ENCODE measurements at places on chromosomes 16 and 17.

- DNase-seq: no peak
Measured at GRCh38 chr17:2816688-2817087, 20.4 kb downstream of the RAP1GAP2 start.

DNA sequence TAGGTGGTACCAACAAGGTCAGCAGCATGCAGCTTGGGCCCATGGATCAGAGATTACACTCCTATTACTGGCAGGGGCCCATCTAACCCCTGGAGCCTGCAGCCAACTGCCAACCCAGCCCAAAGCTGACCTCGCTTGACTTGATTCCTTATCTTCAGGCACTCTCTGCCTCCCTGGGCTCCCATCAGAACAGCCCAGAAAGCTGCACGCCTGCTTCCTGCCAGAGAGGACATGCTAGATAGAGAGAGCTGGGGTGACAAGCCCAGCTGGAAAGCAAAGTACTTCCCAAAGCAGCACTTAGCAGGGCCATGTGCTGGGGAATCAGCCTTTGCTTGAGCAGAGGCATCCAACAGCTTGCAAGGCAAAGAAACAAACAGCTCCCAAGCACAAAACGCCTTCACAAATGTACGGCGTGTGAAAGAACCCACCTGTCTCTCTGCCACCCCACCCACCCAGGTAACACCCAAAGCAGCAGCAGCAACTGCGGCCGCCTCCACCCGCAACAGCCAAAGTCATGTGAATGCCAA, 74.2 kb upstream of the NLK start:
- DNase-seq: no peak

DNA sequence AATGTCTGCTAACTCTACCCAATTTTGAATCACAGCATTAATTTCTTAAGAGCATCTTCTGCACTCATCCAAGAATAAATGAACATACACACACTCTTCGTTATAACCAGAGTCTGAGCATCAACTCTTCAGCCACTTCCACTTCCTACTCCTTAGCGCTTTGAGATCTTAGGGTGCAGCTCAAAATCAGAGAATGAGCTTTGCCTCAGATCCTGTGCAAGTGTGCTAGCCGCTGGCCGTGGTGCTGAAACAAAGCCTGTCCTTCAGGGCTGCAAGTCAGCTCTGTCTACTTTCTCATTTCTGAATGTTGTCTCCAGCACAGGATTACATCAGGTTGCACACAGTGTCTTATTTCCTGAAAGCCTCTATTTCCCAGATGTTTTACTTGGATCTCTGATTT, 165.4 kb downstream of the AIPL1 start:
- no peak for DNase-seq

DNA sequence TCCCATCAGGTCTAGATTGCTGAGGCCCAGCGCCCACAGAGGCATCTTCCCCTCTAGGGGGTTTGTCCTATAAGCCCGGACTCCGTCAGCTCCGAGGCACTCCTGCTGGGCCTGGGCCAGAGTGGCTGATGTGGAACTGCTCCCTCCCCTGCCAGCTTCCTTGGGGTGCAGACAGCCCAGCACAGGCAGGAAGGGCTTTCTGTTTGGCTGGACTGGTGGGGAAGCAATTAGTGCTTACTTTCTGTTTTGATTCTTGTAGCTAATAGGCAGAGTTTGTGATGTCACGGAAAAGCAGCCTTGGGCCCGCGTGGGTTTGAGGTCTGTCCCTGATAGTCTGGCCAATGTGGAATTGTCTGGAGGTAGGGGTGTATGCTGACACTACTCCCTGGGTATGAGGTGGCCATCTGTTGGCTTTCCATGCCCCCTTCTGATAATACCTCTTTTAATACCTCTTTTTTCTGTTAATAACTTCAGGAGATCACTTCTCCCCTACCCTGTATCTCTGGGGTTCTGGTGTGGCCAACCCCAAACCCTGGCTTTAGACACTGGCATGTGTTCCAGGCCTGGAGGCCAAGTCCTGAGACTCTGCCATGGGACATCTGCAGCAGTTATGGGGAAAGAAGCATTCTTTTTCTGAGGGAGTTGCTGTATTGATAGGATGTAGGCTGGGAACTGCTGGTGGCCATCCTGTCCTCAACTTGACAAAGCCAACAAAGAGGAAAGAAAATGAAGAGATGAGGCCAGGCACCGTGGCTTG, 190.9 kb downstream of the RAB11FIP4 start:
- peak; percentile 58 for DNase-seq

GRCh38 chr16:30953511-30954124, 3.9 kb upstream of the SETD1A start:
- DNase-seq: peak; percentile 72

GRCh38 chr17:75084039-75084660, 3.6 kb upstream of the SLC16A5 start:
- DNase-seq: no peak

All from CD4-positive, alpha-beta T cell treated with Interleukin-1 beta for 1 hour (primary cell).